ENCODE measurements at places on chromosomes 3 and 15.
A peak's percentile ranks its signal among the peaks of the same experiment; 100 is the strongest.

DNA sequence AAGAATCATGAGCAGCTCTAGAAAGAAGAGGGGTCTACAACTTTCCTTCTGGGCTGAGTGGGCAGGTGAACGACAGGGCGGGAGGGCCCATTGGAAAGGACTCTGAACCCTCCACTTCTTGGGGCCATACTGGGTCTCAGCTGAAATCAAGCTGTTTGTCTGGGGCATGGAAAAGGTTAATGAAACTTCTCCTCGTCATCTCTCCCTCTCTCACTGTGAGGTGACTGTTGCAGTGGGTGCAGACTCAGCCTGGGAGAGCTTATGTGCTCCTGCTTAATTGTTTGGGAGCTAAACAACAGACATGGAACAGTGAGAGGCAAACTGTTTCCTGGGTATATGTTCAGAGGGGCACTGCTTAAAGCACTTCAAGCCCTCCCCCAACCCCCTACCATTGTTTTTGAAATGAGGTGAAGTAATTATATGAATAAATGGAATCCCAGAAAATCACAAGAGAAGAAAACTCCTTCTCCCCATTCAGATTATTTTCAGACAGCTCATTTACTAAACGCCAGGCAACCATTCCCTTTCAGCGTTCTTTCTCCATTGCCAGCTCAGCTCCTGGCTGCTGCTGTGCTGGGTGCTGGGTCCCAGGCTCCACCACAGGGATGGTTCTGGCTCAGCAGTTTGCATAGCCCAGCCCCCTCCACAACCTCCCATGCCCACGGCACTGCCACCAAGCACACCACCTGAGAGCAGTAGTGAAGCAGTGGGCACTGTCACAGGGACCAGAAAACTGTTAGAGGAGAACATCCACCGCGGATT, 444.9 kb upstream of the TBL1XR1 start:
- no peak for DNase-seq

GRCh38 chr3:157329551-157329950, 107.1 kb upstream of the PTX3 start:
- DNase-seq = no peak

DNA sequence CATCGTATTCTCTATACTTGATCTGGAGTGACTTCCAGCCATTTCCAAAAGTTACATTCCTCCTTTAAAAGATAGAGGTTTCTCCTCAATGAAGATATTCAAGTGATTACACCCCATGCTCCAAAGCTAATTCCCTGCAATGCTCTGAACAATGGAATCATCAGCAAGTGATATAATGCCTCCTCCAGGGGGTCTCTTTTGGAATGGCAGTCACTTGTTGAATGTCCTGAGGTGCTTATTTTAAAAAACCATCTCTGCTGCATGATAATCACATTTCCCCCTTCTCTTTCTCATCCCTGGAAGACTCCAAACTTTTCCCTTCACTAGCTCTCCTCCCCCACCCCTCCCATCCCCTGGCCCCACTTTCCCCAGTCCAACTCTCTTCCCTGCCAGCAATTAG, 2.6 kb downstream of the LHFPL4 start:
- DNase-seq = no peak

- peak; percentile 66 for DNase-seq
Observed at GRCh38 chr15:29139540-29140459, 129.8 kb downstream of the NSMCE3 start.

DNA sequence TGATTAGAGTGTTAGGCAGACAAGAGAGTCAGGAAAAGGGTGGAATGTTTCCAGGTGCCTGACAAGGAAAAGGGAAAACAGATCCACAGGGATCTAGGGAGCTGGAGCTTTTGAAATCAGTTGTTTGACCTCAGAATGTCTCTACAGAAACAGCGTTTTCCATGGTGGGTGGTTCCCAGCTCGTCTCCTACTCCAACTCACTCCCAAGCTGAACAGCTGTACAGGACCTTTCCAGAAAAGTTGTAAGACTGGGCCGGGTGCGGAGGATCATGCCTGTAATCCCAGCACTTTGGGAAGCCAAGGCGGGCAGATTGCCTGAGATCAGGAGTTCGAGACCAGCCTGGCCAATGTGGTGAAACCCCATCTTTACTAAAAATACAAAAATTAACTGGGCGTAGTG, 55.7 kb upstream of the RYK start:
- DNase-seq = no peak

DNA sequence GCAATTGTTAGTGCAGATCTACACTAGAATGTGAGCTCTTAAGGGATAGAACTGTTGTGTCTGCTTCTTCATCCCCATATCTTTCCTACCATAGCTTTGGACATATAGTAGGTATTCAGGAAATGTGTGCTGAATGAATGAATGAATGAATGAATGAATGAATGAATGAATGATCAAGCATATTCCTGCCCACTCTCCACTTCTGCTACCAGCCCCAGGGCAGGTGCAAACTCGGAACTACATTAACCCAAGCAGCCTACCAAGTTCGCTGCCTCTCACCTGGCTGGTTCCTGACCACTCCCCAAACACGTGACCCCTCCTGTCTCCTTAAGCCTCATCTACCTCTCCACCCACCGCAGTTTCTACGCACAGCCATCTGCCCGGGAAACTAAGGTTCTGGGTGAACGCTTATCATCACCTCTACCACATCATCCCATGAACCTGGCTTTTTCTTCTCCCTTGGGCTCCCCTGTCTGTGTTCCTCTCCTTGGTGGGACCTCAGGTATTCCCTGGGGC, 26.8 kb downstream of the PAQR5 start:
- no peak for DNase-seq

DNA sequence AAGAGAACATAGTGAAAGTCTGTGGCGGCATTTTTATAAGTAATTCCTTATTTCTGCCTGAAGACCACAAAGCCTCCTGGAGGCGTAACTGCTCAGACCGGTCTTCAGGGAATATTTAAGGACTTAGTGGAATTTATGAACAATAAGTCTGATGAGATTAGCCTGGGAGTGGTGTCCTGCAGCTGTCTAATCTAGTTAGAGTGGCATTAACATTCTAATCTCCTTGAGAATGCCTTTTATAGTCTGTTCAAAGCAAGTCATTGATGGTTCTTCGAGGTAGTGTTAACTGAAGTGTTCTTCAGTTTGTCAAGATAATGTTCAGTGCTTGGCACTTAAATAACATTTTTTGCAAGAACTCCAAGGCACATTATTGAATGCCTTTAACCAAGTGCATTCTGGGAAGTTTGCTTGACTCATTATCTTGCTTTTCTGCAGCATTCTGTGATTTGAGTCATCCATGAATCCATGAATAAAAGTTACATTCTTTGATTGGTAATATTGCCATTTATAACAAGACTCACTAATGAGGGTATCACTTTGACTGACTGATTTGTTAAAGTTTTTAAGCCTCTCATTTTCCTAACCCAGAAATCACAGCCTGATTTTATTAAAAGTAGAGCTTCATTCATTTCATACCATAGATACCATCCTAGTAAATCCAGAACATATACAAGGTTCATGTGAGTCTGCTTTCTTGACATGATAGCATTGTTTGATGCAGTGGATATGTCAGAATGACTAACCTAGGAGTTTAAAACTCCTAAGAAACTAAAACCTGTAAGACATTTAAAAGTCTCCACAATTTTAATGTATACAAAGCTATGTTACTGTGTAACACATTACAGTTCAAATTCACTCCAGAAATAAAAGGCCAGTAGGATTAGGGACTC, 12.5 kb downstream of the RBM5 start:
- DNase-seq = peak; percentile 42

DNA sequence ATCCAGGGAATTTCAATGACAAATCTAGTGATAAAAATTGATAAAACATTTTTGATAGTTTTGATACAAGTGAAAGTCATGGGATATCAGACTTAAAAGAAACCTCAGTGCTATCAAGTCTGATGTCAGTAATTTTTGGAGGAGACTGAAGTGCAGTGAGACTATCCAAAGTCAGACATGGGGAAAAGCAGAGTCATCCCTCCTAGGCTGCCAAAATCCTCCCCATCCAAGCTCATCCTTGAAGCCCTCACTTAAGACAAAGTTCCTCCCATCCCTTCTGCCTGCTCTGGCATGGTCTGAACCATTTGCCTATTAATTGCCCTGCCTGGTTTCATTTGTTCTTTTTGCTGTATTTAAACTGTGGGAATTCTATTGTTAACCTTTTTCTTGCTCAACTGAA, 456.9 kb upstream of the UBE2E2 start:
- no peak for DNase-seq

GRCh38 chr15:26804063-26804804, 31.4 kb upstream of the GABRB3 start:
- no peak for DNase-seq

DNA sequence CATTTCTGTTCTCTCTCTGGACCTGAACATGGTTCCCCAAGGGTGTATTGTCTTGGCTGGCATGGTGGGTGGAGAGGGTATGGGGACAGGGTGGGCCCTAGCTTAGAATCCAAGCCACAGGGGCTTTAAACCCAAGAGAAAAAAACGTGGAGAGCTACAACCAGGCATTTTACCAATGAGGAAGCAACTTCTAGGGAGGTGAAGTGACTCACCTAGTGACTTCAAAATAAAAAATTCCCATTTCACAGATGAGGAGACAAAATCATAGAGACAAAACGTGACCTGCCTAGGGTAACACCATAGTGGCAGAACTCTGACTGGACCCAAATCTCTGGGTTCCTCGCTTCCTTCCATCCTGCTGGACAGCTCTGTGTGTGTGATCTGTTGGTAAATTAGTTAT, 216.8 kb downstream of the RPLP1 start:
- no peak for DNase-seq

- peak; percentile 20 for DNase-seq
Observed at GRCh38 chr15:74997141-74997540, 1.8 kb downstream of the SCAMP5 start.

DNA sequence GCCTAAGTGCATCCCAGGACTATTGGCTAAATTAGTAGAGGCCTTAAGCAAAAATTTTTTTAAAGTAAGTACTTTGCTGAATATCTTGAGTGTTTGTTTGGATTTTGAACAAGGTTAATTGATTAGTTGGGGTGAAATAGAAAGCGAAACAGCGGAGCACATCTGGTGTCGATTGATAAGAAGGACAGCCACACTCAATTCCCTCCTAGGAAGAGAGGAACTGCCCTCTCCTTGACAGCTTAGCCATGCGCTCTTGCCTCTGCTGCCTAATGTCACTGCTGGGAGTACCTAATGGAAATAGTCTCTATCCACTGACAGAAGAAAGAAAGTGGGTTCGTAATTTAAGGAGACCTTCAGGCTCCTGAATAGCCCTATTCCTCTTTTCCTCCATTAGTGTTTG, 943.6 kb downstream of the DIPK2A start:
- no peak for DNase-seq

DNA sequence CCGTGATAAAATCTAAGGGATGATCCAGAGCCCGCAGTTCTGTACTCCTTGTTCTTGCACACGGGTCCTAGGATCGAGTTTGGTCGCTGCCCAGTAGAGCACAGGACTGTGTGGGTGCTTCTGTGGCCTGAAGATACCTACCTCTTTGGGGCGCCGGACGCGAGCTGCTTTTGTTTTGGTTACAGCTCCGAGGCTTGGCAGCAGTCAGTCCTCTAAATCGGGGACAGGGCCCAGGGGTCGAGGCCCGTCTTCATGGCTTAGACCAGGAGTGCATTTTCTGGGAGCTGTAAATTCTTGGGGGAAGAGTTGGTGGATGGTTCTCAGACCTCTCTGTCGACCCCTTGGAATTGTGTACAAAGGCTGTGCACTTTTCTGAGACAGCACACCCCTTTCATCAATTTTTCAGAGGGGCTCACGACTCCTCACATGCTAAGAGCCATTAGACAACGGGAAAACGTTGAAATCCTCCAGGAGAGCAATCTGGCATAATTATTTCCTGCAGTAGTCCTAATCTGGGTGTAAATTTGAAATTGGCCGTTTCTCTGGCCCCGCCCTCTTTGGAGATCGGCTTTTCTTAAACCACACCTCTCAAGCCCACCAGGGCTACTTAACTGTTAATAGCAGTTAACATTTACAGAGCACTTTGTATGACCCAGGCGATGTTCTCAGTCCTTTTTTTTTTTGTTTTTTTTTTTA, 928 bp downstream of the CEP97 start:
- peak; percentile 72 for DNase-seq
